Endothelial cell of umbilical vein (primary cell): ENCODE measurements at places on chromosomes 7 and 10. TPM values are rescaled to one million over a fixed set of nuclear protein-coding genes. Genes with fewer than 3 reads are reported as not detected.

- H3K27me3 ChIP-seq, result no peaks in the 10 kb centered on the region
- H3K4me1 ChIP-seq, result peaks cover 2% of the 10 kb centered on the region
- no peak for DNase-seq
These were observed 27.8 kb downstream of the RHEB start for GRCh38 chr7:151491859-151492258.

DNA sequence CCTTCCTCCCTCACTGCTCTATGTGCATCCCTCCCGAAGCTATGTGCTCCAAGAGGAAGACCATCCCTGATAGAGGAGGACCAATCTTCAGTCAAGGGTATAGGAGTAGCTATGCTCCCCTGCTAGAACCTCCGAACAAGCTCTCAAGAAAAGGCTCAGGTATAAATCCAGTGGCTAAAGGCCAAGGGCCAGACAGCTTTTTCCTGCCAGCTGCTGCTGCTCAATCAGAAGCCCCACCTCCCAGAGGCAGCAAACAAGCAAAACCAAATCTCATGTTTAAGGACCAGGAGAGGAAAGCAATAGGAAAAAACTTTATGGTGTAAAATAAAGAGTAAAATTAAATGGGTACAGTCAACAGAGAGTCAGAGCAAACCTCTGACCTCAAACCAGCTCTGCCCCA, 187.2 kb downstream of the FGFR2 start:
- H3K27ac ChIP-seq, result no peak overlapping the region
- H3K4me1 ChIP-seq, result no peaks in the 10 kb centered on the region
- no peak for DNase-seq
- H3K27me3 ChIP-seq, result no peaks in the 10 kb centered on the region
- no peaks in the 10 kb centered on the region for H3K36me3 ChIP-seq

DNA sequence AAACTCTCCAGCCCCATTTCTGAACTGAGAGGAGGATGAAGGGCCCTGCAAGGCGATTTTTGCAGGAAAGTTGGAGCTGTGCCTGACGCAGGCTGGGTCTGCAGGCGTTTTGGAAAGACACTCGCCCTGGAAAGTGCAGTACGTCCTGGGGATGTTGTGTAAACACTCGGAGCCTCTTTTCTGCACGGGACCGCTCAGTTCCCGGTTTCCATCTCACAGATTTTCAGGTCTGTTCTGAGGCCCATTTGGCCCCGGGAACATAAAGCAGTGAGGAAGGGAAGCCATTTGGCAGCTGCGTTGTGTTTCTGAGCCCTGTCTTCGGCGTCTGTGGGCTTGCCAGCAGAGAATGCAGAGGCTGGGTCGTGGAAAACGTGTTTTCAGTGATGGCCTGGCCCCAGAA, 655.0 kb upstream of the MGMT start:
- H3K27me3 ChIP-seq, result no peaks in the 10 kb centered on the region
- H3K4me3 ChIP-seq, result no peak overlapping the region
- H3K4me1 ChIP-seq, result no peaks in the 10 kb centered on the region
- H3K27ac ChIP-seq, result no peak overlapping the region
- DNase-seq, result no peak
- no peaks in the 10 kb centered on the region for H3K36me3 ChIP-seq

The WNT8B gene
- not detected in 2 replicates for total RNA-seq

- peaks cover 8% of the 10 kb centered on the region for H3K4me1 ChIP-seq
- peaks cover 3% of the 10 kb centered on the region for H3K27me3 ChIP-seq
- DNase-seq, result no peak
- no peak overlapping the region for H3K27ac ChIP-seq
- H3K36me3 ChIP-seq, result no peaks in the 10 kb centered on the region
These were observed 47.7 kb downstream of the NPVF start for GRCh38 chr7:25180592-25180923.

The FEZF1 gene
- total RNA-seq, result not detected in 2 replicates

DNA sequence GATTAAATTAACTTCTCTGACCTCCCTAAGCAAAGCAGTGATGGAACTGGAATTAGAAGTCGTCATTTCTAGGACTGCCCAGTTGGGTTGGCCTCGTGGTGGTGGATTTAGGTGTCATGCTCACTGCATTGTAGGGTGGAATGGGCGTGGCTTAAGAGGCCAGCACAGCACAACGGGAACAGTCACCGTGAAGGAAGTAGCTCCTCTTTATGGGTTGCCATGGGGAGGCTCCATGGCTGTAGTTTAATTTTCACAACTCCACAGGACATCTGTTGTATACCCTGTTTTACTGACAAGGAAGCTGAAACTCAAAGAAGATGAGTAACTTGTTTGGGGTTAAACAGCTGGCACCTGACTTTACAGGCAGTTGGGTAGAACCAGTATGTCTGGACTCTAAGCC, 208.3 kb downstream of the CELF2 start:
- no peak overlapping the region for H3K4me3 ChIP-seq
- no peak for DNase-seq
- H3K27me3 ChIP-seq, result no peaks in the 10 kb centered on the region
- no peaks in the 10 kb centered on the region for H3K4me1 ChIP-seq
- H3K27ac ChIP-seq, result no peak overlapping the region
